ENCODE measurements at places on chromosomes 7 and 10. TPM values are rescaled to one million over a fixed set of nuclear protein-coding genes. Genes with fewer than 3 reads are reported as not detected.

TSPAN33 gene
- total RNA-seq, result 38.0 TPM

NUDCD3 gene
- 22.6 TPM for total RNA-seq

CLRN3 gene
- not detected for total RNA-seq

DMBT1 gene
- not detected for total RNA-seq

TACC2 gene
- not detected for total RNA-seq
